ENCODE measurements at places on chromosomes 5 and 9.

- no peak for DNase-seq
These were observed 31.4 kb upstream of the TMOD1 start for GRCh38 chr9:97470076-97470475.

GRCh38 chr5:154370119-154370518 lies 75.7 kb upstream of the SAP30L start:
- no peak for DNase-seq

GRCh38 chr9:79686381-79687130 lies 114.8 kb downstream of the TLE4 start:
- DNase-seq = no peak

DNA sequence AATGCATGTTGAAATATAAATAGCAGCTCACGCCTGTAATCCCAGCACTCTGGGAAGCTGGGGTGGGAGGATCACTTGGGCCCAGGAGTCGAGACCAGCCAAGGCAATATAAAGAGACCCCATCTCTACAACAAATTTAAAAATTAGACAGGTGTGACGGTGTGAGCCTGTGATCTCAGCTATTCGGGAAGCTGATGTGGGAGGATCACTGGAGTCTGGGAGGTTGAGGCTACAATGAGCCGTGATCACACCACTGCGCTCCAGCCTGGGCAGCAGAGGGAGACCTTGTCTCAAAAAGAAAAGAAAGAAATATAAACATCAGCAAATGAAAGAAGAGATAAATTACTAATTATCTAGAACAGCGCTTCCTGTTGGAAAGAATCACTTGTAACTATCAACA lies 105.0 kb downstream of the MAPKAP1 start:
- DNase-seq = no peak

DNA sequence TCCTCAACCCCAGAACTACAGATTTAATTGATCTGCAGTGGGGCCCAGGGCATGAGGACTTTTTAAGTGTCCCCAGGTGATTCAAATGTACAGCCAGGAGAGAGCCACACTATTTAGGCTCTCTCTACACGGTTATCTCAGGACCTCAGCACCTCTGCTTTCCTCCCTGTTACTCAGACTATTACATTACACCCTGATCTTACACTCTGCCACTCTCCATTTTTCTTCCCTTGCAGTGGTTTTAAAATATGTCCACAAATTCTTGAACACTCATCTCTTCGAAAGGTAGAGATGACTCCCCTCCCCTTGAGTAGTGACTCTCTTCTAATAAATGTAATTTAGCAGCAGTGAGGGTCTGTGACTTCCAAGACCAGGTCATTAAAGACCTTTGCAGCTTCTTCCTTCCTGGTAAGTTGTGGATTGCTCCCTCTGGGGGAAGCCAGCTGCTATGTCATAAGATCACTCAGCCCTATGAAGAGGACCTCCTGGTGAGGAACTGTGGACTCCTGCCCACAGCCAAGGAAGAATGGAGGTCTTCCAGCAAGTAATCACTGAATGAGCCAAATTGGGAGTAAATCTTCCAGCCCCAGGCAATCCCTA lies 87.5 kb upstream of the SSBP2 start:
- DNase-seq = no peak

- no peak for DNase-seq
These were observed 7.0 kb upstream of the GOLGA1 start for GRCh38 chr9:124947727-124948391.

DNA sequence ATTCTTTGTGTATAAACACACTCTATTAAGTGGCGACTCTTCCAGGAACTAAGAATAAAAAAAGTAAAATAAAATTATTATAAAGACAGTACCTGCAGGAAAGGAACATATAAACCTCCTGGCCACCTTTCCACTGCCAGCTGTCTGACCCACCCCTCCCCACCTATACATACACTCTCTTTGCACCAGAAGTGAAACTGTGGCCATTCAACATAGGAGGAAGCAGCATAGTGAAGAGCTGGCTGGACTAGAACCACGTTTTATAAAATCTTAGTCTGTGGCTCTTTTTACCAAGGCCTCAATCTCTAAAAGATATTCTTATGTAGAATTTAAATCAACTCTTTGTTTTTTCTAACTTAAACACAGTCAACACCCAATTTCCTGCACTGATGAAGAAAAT lies 289.6 kb downstream of the GABRB2 start:
- no peak for DNase-seq

- DNase-seq = no peak
These were observed 8.4 kb downstream of the PTCH1 start for GRCh38 chr9:95508242-95508967.

DNA sequence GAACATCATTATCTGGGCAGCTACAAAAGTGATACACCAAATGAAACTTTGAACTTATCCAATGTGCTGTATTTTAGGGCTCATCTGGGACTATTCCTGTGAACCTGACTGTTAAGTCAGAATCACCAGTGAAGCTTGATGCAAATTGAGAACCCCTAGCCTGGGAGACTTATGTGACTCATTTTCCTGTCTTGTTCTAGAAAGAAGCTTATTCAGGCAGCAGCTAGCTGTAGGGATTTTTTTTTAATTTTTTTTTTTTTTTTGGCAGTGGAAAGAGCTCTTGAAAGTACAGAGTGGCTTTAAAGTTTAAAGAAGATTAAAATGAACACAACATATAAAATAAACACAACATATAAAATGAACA lies 81.1 kb upstream of the TNFAIP8 start:
- no peak for DNase-seq

GRCh38 chr5:8329773-8330172 lies 460.8 kb downstream of the MTRR start:
- DNase-seq = no peak

GRCh38 chr9:83649080-83649479 lies 26.1 kb downstream of the IDNK start:
- no peak for DNase-seq

GRCh38 chr9:38355115-38355514 lies 37.4 kb upstream of the ALDH1B1 start:
- no peak for DNase-seq

DNA sequence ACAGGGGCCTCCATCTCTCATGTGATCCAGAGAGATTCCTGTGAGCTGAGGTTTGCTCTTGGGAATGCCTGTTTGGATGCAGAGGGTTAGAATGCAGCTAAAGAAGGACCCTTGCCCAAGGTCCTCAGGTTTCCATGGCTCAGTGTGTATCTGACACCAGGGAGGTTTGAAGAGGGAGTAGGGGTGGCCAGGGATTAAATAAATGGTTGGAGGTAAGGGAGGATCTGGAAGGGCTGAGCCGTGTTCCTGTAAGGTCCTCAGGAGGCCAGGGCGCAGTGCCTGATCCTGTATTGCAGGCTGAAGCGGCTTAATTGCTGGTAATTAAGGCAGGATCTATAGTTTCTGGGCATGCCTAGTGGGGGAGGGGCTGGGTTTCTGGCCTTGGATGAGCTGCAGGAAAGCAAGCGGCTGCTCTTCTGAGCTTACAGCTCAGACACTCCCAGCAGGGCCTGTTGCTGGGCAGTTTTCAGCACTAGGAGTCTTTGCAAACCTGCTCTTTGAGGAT lies 41.5 kb upstream of the MAP1B start:
- DNase-seq = no peak
